COLO829 (cell line): ENCODE measurements at places on chromosomes 6 and 20.

GRCh38 chr6:12009876-12010634 is 2.1 kb upstream of the HIVEP1 start:
- DNase-seq: no peak

GRCh38 chr6:121479486-121480098 is 44.1 kb downstream of the GJA1 start:
- no peak for DNase-seq

DNA sequence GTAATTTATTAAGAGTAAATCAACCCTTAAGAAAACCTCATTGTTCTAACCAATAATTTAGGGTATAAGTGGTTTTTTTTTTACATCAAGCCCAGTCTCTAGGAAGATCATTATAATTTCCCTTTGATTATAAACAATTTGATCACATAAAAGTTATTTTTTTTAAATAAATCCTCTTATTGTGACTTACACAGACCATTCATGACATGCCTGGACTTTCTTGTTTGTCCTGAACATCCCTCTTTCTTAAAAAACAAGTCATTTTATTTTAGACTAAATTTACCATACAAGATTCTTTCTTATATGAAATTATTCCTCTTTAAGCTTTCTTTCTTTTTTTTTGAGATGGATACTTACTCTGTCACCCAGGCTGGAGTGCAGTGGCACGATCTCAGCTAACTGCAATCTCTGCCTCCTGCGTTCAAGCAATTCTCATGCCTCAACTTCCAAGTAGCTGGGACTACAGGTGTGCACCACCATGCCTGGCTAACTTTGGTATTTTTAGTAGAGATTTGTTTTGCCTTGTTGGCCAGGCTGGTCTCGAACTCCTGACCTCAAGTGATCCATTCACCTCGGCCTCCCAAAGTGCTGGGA is 53.6 kb upstream of the AGPAT4 start:
- no peak for DNase-seq

GRCh38 chr6:144190080-144190479 is 39.8 kb downstream of the STX11 start:
- DNase-seq: no peak

GRCh38 chr6:31736768-31737314 is 511 bp upstream of the CLIC1 start:
- DNase-seq: no peak

DNA sequence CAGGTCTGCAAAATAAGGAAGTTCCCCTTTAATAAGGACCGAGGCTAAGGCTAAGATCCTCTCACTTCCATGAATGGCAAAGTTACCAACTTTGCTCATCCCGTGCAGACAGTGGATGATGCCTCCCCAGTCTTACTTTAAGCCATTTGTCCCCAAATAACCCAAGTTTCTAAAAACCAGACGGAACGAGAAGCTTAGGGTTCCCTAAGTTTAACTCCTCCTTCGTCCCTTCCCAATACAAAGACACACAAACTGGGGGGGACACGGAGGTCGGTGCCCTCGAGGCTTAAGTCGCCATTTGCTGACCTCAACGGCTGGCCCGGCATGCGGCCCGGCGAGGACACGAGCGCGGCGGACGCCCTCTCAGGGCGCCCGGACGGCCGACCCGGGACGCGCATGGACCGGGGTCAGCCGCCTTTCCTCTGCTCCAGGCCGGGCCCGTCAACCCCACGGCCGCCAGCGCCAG is 527 bp downstream of the FBXO30 start:
- peak; percentile 13 for DNase-seq

- no peak for DNase-seq
These were observed 24.6 kb downstream of the CEBPB start for GRCh38 chr20:50215101-50215690.

- DNase-seq: no peak
These were observed 1.3 kb downstream of the PIGU start for GRCh38 chr20:34675561-34675960.

DNA sequence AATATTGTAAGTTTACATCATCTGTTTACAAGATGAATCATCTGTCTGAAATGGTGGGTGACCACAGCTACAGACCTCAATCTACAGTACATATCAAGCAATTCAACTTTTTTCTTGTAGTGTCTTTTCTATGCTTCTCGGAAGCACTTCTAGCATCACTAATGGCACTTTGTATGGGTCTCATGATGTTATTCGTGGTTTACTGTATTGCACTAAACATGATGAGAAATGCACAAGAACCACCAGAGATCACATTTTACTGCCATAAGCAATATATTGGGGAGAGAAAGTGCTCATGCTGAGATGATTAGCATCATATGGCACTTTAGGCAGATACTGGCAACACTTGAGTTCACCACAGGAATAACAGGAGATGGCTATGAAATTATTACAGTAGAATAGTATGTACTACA is 15.4 kb upstream of the BTBD3 start:
- DNase-seq: no peak

DNA sequence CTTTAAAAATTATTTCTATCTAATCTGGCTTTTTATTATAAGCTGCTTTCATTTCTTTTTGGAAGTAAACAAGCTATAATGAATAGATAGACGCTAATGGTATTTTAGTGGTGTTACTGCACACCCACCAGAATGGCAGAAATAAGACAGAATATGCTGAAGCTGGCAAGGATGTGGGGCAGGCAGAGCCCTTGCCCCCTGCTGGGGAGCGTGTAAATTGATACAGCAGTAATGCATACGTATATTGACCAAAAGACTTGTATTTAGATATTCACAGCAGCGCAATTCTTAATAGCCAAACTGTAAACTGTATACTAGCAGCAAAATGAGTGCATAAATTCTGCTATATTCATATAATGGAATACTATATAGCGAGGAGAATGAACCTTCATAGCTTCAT is 35.3 kb downstream of the TMEM181 start:
- no peak for DNase-seq

DNA sequence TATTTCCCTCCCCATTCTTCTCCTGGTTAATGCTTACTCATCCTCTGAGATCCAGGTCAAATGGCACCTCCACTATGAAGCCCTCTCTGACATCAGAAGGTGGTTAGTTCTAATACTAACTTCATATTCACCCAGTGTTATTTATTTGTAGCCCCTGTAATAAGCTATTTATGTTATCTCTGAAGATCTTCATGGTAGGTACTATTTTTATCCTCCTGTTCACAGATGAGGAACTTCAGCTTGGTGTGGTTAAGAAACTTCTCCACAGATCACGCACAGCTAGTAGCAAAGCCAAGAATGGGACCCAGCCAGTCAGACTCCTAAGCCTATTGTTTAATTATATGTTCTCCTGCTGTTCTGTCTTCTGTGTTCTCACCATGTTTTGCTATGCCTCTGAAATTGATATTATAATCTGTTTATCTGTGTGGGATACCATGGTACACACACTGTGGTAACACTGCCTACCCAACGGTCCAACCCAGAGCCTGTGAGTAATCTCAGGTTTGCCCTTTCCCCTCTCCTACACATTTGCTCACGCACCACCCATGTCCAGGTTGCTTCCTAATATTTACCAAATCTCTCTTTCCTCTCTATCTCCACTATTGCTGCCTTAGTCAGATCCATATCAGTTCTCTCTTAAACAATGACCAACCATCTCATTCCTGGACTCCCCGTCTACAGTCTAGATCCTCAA is 98.4 kb downstream of the IPCEF1 start:
- no peak for DNase-seq

DNA sequence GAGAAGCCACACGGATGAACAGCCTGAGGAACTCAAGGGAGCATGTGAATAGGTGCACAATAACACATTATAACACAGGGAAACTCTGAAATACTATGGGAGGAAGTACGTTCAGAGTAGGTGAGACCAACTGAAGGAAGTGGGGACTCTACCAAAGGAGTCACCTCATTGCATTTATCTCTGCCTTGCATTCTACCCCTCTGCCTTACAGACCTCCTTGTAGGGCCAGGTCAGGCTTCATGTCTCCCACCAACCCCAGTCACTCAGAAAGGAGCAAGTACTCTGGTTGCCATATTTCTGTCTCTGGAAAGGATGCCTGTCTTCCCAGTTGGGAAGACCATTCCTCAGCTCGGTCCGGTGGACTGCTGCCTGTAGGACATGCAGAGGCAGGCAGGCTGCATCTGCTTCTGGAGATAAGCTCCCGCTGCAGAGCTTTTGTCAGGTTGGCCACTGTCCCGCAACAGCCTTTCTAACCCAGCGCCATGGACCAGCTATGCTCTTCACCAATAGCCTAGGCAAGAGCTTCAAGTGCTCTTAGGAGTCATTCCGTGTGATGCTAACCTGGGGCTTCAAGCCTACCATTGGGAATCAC is 51.6 kb upstream of the ASIP start:
- no peak for DNase-seq

DNA sequence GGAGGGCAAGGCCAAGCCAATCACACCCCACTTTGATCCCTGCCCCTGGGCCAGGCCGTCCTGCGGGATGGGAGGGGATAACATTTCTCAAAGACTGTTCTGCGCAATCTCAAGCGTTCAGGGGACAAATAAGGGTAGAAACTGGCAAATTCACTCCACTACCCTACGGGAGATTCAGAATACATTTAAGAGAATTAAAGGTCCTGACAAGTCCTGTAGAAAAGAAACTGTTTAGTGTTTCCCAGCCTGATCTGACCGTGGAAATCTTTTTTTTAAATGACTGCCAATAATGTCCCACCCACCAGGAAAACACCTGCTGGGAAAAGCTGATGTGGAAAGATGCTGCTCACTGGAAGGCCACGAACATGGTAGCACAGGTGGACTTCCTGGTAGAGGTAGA is 140.6 kb upstream of the RNF24 start:
- DNase-seq: no peak

GRCh38 chr20:62370115-62370806 is 3.1 kb upstream of the LAMA5 start:
- DNase-seq: no peak

DNA sequence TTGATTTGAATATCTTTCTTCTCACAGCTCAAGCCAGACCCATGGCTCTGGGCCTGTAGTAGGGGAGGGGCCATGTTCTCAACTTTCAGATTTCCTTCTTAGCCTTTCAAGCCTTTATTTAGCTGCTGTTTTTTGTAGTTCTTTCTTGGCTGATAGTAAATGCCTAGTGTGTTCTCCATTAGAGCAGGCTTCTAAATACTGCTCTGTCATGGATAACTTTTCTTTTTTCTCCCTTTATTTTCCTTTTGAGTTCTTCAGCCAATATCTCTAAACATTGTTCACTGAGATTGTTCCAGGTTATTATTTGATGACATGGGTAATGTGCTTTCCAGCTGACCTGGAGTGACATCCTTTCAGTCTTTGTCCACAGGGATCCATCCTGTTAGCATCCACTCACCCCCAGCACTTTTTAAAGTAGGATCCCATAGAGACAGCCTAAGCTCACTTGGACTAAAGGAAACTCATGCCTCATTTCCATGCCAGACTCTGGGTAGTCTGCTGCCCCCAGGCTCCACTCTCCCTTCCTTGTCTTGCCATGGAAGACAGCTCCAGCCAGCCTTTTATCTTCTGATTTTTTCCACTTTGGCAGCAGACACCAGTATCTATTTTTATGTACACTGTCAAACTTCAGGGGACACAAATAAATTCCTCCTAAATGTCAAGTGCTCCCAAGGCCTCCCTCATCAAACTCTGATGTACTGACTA is 645.6 kb downstream of the RNF144B start:
- no peak for DNase-seq
